ENCODE measurements at places on chromosomes 16 and 17.

GRCh38 chr17:80138856-80139426, 8.0 kb downstream of the EIF4A3 start:
- DNase-seq = no peak

DNA sequence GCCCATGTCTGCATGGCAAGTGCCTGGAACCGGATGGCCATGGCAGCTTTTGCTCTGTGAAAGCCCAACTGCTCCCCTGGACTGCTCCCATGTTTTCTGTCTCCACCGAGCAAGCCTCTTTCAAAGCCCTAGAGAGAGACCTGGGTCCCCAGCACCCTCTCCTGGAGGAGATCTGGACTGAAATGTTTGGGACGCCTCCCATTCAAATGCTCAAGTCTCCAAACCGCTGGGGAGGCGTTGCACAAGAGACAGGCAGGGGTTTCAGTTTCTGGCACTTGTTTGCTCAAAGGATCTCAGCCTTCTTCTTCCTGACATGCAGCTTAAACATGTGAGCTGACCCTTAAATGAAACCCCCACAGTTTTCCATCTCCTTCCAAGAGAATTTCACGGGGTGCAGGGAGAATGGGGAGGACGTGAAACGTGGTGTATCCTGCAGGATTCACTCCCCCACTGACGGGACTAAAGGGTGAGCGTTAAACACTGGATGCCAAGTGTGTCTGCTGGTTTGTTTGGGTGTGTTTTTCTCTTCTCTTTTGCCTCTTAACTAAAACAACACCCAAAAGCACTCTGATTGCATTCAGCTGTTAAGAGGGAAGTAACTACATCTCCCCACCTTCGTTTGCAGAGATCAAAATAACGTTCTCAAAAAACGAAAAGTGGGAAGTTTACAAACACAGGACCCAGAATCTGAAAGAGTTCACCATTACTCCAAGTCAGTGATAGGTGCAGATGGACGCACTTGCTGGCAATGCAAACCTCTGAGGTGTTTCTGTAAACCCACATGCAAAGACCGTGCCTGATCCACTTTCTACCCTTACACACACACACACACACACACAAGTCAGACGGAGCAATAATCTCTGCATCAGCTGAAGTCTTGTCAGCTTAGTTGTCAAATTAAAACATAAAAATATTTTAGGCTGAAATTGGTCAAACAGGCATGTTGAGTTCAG, 256.9 kb downstream of the C16orf95 start:
- DNase-seq = peak; percentile 62

DNA sequence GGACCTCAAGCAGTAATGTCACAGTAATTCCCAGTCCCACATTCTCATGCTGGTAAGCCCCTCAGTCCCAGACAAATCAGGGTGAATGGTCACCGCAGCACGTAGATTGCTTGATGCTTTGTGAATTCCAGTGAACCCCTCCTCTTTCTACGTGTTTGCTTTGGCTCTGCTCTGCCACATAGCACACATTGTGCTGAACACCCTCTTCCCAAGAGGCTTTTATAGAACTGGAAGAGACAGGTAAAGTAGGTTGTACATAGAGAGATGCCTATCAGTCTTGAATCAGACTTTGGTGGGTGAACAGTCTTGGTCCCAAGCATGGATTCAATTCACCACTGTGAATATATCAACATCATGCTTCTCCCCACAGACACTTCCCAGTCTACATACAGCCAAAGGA, 579 bp upstream of the KRTAP9-6 start:
- DNase-seq = no peak

GRCh38 chr16:78479723-78480122, 380.3 kb downstream of the WWOX start:
- DNase-seq = no peak

DNA sequence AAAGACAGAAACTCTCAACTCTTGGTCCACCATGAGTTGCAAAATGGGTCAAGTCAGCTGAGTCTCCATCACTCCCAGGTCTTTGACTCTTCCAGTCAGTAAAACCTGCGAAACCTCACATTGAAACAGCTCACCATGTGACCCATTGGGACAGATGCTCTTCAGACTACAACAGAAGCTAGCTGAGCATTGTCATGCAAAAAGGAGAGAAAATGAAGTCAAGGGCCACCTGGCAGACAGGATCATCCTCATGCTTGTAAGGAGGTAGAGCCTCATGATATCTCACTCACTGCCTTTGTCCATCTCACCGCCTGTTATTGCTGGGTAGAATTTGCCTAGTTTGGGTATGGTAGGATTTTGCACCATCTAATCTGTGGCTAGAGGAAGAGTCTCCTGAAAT, 50.2 kb downstream of the MAF start:
- DNase-seq = no peak

DNA sequence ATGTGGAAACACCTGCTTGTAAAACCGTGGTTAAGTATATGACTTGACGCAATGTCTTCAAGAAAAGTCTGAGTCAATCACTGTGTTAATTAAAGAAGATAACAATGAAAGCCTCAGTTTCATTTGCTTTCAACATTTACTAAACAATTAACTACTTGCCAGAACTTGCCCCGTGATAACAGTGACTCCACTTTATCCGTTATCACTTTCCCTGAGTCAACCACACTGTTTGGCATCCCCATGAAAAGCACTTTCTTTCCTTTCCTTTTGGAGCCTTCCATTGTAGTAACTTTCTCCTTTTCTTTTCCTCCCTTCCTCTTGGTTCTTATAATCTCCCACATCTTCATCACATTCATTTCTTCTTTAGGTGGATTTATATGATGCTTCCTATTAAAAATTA, 435.1 kb upstream of the GOT2 start:
- no peak for DNase-seq

DNA sequence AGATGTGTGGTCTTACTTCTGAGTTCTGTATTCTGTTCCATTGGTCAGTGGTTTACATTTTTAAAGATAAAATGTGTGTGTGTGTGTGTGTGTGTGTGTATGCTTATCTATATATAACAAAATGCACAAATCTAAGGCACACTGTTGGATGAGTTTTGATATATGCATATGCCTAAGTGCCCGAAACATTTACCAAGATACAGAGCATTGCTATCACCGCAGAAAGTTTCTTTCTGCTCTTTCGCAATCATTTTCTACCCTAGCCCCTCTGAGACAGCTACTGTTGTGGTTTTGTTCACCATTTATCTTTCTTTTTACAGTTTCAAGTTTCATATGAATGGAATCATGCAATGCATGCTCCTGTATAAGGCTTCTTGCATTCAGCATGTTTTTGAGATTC, 97.0 kb downstream of the MRTFB start:
- DNase-seq = peak; percentile 37

DNA sequence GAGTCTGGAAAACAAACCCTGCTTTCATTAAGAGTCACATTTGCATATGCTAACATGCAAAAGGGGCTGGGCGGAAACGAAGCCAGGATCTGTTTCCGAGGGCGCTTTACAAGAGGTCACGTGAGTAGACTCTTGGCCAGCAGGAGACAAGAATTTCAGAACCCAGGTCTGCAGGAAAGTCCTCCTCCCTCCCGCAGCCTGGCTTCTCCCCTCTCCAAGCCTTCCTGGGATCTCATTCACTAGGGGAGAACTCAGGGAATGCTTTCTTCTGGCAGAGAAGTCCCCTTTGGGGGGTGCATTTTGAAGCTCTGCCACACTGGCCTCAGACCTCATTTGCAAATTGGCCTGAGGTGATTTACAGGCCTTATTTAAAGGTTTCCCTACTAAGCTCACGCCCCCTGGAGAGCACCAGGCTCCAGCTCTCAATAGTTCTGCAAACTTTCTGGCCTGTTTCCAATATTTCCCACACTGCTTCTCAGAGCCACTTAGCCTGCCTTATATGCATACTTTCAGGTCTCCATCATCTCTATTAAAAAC, 57.2 kb upstream of the CACNG5 start:
- peak; percentile 54 for DNase-seq

GRCh38 chr16:30367349-30368009, 2.8 kb downstream of the TBC1D10B start:
- DNase-seq = no peak

- no peak for DNase-seq
Observed at GRCh38 chr16:18832006-18832405, 30.7 kb upstream of the ARL6IP1 start.

DNA sequence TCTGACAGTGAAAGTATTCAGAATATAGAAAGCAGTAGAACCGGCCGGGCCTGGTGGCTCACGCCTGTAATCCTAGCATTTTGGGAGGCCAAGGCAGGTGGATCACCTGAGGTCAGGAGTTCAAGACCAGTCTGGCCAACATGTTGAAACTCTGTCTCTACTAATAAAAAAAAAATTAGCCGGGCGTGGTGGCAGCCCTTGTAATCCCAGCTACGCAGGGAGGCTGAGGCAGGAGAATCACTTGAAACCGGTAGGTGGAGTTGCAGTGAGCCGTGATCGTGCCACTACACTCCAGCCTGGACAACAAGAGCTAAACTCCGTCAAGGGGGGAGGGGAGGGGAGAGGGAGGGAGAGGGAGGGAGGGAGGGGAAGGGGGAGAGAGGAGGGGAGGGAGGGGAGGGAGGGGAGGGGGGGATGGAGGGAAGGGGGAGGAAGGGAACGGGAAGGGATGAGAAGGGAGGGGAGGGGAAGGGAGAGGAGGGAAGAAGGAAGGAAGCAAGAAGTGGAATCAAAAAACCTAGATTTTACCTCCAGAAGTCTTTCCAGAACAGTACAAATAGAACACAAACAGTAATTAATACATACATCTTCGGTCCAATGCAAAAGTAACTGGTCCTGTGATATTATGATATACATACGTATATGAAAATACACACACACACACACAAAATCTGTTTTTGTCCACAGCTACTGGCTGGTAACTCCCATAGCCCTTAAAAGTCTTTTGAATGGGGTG, 10.9 kb upstream of the NT5C start:
- DNase-seq = no peak

- DNase-seq = no peak
Observed at GRCh38 chr17:72761431-72761830, 331.1 kb downstream of the SLC39A11 start.

DNA sequence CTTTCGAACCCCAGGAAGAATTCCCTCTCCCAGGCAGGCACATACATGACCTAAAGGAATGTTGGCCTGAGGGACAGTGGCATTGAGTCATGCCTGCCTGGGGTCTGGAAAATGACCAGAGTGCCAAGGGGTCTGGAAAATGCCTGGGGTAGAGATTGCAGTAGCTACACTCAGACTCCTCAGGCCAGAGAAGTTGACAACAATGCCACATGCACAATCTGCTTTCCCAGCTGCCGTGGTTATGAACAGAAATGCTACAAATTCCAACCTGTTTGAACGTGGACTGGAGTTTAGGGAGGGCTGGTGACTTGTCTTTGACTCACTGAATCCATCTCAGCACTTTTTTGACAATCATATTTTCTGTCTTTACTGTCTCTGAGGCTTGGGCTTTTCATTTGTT, 250.0 kb downstream of the ABCC12 start:
- peak; percentile 45 for DNase-seq

DNA sequence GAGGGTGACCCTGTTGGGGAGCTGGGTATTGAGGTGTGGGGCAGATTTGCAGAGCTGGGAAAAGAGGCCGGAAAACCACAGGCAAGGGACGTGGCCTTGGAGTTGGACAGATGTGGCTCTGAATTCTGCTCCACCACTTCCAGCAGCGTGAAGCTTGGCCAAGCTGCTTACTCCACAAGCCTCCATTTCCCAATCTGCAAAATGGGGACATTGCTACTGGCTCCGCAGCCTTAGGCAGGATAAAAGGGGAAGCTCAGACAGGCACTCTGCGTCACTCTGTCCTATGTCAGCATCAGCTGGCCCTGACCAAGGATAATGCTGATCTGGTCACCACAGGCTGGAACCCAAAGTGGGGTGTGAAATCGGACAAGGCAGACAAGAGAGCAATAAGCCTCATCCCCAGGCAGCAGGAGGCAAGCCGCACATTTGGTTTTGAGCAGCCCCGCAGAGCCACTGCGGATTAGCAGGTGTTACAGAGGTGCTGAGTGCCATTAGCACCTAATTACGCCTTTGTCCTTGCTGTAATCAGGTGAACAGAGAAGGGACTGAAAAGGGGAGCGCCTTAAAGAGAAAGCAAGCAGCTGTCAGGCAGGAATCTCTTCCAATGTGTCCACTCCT, 54.8 kb downstream of the SDK2 start:
- DNase-seq = no peak

GRCh38 chr17:75900691-75901533, 3.8 kb downstream of the MRPL38 start:
- no peak for DNase-seq

GRCh38 chr17:32882734-32883133, 5.8 kb upstream of the MYO1D start:
- peak; percentile 62 for DNase-seq

GRCh38 chr17:3754458-3755334, 31.0 kb downstream of the HASPIN start:
- DNase-seq = no peak

GRCh38 chr16:88983165-88983564, 6.2 kb upstream of the CBFA2T3 start:
- DNase-seq = no peak

DNA sequence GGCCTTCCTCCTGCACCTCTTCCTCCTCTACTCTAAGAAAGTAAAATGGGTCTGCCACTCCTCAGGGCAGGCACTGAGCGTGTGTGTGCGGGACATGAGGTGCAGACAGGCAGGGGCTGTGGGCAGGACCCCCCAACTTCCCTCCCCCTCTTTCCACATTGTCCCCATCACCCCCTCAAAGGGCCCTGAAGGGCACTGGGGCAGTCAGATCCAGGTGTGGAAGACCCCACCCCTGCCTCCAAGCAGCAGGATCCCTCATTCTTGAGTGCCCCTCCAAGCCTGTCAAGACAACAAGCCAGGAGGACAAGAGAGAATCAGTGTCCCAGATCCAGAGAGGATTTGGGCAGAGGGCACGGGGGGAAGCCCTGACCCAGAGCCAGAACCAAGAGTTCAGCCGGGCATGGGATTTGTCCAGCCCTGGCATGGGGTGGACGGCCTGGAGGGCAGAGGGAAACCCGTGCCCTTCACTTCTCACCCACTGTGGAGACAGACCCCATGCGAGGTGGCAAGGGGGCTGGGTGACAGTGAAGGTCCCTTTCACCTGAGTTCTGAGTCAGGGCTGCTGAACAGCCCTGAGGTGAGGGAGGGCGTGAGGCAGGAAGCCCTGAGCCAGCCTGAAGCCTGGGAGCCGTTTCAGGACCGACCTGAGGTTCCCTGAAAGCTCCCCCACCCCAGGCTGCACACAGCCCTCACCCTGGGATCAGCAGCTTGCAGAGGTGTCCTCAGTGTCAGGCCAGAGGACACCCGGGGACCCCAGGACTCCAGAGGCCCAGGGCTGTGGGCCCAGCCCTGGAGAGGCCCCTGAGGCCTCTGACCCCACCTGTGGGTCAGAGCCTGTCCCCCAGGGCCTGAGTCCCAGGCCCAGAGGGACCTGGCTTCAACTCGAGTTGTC, 45.8 kb downstream of the USP22 start:
- DNase-seq = no peak

- no peak for DNase-seq
Observed at GRCh38 chr17:80611816-80612215, 67.2 kb downstream of the RPTOR start.

DNA sequence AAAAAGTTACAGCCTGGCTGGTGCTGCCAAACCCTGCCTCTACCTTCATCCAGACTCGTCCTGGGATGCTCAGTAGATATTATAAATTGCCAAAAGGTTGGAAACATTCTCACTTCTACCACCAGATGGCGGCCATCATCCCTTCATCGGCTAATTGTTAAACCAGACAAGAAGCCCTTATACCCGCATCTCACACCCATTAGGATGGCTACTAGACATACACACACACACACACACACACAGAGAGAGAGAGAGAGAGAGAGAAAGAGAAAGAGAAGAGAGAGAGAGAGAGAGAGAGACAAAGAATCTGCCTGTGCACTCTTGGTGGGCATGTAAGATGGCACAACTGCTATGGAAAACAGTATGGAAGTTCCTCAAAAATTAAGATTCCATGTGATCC, 15.0 kb upstream of the SCIMP start:
- DNase-seq = peak; percentile 81
